ENCODE measurements at places on chromosomes 13 and 19.
A peak's percentile ranks its signal among the peaks of the same experiment; 100 is the strongest.

DNA sequence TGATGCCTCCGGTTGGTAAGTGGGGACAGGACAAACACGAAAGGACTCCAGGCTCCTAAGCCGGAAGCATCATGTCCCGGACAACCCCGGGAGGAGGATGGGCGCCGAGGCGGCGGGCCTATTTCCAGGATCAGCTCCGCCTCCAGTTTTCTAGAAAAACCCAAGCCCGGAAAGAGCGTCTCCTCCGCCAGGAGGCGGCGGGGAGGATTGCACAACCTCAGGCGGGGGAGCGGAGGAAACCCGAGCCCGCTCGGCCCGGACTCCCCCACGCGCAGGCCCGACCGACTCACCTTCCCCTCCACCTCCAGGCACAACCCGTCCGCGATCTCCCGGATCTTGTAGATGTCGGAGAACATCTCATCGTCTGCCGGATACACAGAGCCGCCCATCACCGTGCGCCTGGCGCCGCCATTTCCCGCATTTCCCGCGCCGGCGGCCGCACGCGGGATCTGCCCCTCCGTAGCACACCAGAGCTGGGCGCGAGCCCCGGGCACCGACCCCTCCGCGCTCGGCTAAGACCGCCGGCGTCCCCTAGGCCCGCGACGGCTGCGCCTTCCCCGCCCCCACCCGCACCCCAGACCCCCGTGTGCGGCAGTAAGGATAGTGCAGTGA is 455 bp downstream of the TPT1 start:
- peak; percentile 75 for DNase-seq

GRCh38 chr13:60514891-60515290 is 117.9 kb downstream of the TDRD3 start:
- DNase-seq = no peak

- DNase-seq = no peak
Observed at GRCh38 chr13:102697929-102698648, 3.2 kb upstream of the METTL21C start.

DNA sequence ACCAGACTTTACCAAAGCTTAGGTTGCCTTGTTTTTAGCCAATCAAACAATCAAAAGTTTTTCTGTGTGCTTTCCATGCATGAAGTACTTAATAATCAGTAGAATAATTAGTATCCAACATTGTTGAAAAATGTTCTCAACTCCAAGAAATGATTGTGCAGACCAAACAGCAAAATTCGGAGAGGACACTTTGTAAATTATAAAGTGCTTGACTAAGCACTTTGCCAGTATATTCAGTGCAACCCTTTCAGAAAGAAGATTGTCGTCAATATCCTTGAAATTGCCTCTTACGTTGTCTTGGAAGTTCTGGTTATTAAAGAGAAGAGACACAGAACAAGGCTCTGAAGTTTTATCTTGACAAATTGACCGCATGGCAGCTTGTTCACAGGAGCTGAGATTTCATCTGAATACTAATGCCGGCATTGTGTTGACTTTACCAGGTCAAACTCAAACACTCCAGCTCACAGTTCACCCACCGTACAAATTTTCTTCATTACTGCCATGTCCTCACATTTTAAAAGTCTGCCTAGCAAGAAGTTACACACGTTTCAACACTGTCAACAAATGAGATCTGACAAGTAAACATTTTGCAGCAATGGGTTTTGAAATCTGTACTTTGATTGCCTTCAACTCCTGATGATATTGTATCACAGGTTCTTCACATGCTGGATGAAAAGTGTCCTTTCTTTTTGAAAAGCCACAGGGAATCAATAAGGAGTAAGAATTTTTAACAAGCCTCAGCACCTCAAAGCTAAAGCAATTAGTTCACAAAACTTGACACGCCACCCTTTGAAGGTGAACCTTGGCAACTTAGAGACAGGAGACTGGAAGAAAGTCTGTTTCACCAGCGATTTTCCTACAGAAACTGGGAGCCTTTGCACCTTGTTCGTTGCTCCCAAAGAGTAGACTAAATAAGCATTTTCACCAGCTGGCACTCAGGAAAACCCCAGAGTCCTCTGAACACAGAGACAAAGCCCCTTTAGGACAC is 150.9 kb downstream of the RFC3 start:
- DNase-seq = no peak

GRCh38 chr19:30087381-30088138 is 145.5 kb downstream of the URI1 start:
- no peak for DNase-seq

DNA sequence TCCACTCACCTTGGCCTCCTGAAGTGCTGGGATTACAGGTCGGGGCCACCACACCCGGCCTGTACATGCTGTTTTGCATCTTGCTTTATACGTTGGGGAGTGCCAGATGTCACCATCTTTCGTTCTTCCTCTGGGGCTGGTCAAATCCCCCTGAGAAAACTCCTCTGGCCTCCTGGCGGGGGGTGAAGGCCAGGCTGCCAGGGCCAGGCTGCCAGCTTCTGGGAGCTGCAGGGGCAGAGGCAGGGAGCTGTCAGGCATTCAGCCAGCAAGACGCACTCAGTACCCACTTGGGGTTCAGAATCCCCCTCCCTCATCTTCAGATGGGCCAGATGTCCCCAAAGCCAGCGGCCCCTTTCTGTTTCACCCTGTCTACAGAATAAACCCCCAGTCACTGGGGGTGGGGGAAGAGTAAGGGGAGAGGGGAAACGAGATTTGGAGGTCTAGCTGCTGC is 16.1 kb downstream of the ZSWIM9 start:
- no peak for DNase-seq

DNA sequence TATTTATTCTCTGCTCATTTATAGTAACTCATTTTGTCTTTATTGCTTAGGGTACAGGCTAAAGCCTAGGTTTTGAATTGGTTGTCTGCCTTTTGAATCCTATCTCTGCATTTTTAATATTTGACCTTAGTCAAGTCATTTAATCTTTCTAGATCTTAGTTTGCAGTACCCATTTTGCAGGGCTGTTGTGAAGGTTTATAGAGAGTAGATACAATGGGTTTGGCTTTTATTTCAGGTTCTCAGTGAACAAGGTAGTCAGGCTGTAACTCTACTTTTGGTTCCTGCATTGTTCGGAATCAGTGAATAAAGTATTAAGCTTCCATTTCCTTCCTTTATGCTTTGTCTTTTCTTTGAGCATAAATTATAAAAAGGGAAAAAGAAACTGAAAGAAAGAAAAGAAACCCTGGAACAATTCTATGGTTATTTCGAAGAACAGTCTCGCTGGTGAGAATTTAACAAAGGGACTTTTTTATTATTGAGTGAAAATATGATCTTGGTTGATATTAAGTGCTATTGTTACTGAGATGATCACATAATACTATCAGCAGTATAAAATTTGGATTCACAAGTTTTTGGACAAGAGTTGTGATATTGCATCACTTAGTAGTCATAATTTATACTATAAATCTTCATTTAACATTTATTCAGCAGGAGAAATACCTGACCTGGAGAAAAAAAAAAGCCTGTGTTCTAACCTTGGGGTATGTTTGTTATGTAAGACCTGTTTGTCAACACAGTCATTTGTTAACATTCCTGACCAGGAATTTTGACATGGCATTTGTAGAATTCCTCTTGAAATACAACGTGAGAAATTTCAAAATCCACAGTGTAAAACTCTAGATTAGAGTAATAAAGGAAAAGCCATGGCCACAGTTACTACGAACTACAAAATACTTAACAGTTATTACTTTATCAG is 91.3 kb downstream of the ZMYM2 start:
- DNase-seq = no peak

Measured in hippocampal formation (tissue), 2 donors.